Skin of body (tissue), 3 donors: ENCODE measurements at places on chromosomes 5 and 9.

GRCh38 chr9:90926936-90927335 is 125.3 kb downstream of the SYK start:
- DNase-seq: no peak

- no peak for DNase-seq
These were observed 103.8 kb downstream of the MPDZ start for GRCh38 chr9:13175732-13176131.

- DNase-seq: no peak
These were observed 1146.8 kb downstream of the MAT2B start for GRCh38 chr5:164652276-164652660.

GRCh38 chr9:79007701-79008483 is 563.9 kb upstream of the TLE4 start:
- DNase-seq: no peak

DNA sequence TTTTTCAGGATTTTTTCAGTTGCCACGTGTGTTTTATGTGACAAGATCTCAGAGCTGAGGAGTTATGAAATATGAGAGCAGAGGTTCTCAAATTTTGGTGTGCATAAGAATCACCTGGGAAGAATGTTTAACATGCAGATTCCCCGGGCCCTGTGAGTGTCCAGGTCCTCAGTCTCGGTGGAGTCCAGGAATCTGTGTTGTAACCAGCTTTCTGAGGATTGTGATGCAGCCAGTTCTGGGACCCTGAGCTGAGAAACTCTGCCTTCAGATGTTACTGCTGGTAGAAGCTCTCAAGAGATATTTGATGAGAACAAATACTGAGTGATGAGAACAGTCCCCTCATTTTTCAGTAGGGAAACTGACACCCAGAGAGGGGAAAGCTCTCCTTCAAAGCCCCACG is 102.8 kb upstream of the SAP30L start:
- DNase-seq: no peak

DNA sequence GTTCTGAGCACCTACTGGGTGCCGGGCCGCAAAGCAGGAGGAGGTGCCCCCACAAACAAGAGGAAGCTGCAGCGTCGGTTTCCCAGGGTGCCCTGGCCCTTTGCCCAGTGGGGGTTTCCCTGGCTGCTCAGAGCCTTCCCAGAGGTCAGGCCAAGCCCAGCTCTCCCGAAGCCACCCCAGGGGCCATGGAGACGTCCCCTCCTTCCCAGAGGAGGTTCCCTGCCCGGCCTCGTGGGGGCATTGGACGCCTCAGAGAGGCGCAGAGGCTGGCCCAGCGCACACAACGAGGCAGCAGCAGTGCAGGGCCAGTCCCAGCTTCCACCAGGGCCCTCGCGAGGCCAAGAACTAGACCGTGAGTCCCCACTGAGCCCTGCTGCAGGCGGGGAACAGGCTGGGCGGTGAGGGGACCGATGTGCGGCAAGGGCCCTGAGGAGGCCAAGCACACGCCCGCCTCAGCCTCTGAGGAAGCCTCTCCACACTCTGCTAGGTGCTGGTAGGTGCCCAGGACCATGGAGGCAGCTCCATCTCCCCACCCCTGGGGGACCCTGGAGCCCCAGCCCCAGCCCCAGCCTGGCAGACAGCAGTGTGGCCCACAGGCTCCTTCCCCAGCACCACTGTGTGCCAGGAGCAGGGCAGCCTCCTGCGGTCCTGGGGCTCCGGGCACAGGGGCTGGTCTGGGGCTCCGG is 7.0 kb downstream of the DIPK1B start:
- DNase-seq: no peak

DNA sequence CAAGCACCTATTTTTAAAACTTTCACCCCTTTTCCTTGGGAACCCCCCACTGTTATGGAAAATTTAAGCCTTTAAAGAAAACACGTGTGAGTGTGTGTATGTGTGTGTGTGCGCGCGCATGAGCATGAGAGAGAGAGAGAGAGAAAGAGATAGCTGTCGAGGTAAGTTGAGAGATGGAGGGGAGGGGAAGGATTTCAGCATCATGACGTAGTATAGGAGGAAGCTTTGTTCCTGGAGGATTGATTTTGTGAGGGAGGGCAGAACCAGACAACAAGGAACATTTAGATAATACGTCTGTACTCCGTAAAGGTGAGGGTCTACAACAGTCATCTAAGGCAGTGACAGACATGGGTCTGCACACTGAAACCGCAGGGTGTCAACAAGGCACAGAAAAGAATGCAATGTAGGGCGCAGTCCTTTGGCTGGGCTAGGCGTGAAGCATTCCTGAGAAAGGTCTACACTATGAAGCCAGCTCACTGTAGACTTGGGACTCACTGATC is 227.7 kb downstream of the SMARCA2 start:
- DNase-seq: no peak
